Caco-2 (cell line): ENCODE measurements at places on chromosomes 6 and 20. TPM values are rescaled to one million over a fixed set of nuclear protein-coding genes. Genes with fewer than 3 reads are reported as not detected.

The MEI4 gene
- total RNA-seq = not detected in 2 replicates

GRCh38 chr6:167861424-167861823, 34.7 kb downstream of the AFDN start:
- peaks cover 36% of the 10 kb centered on the region for H3K4me1 ChIP-seq
- no peak overlapping the region for H3K27ac ChIP-seq
- no peaks in the 10 kb centered on the region for H3K36me3 ChIP-seq
- H3K27me3 ChIP-seq = no peaks in the 10 kb centered on the region
- H3K4me3 ChIP-seq = no peak overlapping the region

GRCh38 chr6:36694616-36695015, 3.0 kb upstream of the RAB44 start:
- no peak overlapping the region for H3K4me3 ChIP-seq
- H3K27me3 ChIP-seq = no peaks in the 10 kb centered on the region; the same call in 1 of the 2 replicates
- no peak overlapping the region for H3K27ac ChIP-seq
- H3K36me3 ChIP-seq = no peaks in the 10 kb centered on the region
- DNase-seq = no peak
- H3K4me1 ChIP-seq = peaks cover 15% of the 10 kb centered on the region; the same call in 1 of the 2 replicates

GRCh38 chr6:157711060-157711459, 112.0 kb upstream of the SNX9 start:
- no peak for DNase-seq
- H3K27me3 ChIP-seq = no peaks in the 10 kb centered on the region
- H3K36me3 ChIP-seq = no peaks in the 10 kb centered on the region
- H3K4me3 ChIP-seq = no peak overlapping the region

DNA sequence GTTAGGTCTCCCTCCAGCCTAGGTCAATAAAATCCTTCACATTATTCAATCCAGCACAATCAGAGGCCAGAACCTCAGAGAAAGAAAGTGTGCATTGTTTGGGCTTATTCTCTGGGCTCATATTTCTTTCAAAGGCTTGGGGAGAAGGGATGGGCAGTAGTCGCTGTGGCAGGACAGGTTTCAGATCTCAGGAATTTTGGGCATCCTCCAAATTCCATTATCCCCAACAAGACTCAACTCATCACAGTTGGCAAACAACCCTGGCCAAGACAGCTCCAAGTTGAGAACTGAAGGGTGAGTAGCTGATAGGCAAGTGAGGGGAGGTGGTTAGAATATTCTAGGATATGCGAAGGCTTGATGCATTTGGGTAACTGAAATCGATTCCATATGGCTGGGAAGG, 27.2 kb upstream of the CHD6 start:
- H3K27me3 ChIP-seq = no peaks in the 10 kb centered on the region
- DNase-seq = no peak
- H3K4me1 ChIP-seq = peaks cover 36% of the 10 kb centered on the region
- no peaks in the 10 kb centered on the region for H3K36me3 ChIP-seq

DNA sequence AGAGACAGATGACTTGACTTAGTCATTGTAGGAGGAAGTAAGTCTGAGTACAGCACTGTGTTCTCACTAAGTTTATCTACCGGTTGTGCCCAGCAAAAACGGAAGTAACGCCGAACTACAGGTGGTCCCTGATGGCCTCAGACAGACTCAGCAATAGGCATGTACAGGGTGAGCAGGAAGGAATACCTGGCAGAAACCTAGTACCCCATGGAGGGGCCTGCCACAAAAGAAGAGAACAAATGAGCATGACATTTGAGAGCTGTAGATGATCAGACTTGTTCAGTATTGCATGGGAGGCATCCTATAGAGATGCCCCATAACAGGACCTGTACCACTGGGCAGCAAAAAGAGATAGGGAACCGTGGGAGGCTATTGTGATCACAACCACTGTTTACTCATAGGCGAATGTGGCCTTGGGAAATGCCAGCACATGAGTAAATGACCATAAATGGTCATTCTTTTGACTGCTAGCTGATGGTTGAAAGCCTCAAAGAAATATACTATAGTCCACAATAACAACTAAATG, 106.4 kb upstream of the TAB2 start:
- no peaks in the 10 kb centered on the region for H3K36me3 ChIP-seq
- no peaks in the 10 kb centered on the region for H3K27me3 ChIP-seq
- no peak overlapping the region for H3K4me3 ChIP-seq
- no peaks in the 10 kb centered on the region for H3K4me1 ChIP-seq

DNA sequence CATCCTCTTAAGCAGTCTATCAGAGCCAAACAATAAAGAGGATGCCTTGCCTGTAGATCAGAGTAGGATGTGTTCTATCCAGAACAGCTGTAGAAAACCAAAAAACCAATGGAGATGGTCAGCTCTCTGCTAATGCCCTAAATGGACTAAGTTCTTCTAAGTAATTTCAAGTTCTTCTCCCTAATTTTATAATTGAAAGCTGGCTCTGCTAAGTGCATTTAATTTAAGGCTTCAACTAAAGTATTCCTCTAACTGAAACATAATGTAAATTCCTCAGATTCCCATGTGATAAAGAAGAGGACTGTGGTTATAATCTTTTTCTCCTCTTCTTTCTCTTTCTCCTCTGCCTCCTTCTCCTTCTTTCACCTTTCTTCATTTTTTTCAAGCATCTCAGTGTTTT, 709.5 kb downstream of the KIF16B start:
- no peak overlapping the region for H3K4me3 ChIP-seq
- no peak overlapping the region for H3K27ac ChIP-seq
- H3K27me3 ChIP-seq = no peaks in the 10 kb centered on the region
- no peaks in the 10 kb centered on the region; the same call in 1 of the 2 replicates for H3K4me1 ChIP-seq

DNA sequence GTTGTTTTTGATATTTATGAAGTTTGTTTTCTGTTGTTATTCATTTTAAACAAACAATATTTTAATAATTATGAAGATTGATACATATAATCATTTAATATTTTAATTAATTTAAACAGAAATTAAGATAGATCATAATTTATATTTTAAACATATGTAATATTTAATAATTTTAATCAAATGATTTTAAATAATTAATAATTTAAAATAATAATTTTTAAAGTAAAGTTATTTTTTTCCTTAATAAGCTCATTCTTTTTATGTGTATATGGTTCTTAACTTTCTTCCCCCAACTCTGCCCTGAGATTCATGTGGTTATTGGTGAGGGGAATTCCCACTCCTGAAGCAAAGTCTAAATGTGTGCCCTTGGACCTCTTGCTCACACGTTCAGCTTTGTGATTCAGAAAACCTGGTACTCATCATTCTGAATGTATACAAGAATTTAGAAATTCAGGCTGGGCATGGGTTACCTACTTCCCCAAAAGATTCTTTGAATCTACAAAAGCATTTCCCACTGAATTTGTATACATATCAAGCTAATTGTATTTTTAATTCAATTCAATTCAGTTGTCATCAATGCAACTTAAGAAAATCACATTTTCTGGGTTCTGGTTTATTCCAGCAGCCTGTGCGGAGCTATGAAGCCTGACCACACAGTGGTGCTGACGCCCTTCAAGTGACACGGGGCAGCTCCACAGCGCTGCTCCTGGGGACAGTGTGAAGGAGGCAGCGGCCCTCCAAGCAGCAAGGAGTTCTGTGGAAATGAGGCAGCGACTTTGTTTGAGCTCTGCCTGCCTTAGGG, 168.9 kb upstream of the UST start:
- no peak overlapping the region for H3K27ac ChIP-seq
- H3K4me3 ChIP-seq = no peak overlapping the region
- no peaks in the 10 kb centered on the region for H3K36me3 ChIP-seq
- H3K27me3 ChIP-seq = no peaks in the 10 kb centered on the region
- H3K4me1 ChIP-seq = no peaks in the 10 kb centered on the region

The C6orf132 gene
- 56.2 and 61.2 TPM in 2 replicates for total RNA-seq

The WFDC10B gene
- not detected in 2 replicates for total RNA-seq

DNA sequence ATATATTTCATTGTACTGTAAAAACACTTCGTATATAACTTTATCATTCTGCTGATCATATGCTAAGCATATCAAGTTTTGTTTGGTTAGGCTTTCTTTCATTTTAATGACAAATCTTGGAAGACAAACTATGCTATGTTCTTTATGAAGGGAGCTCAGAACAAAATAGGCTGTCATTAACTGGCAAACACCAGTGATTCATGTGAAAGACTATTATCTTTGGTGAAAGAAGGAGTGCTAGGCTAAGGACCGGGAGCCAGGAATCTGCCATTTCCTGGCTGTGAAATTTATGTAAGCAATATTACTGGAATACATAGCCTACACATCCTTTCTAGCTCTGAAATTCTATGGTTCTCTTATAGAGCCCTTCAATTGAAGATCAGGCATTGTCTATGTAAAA, 136.2 kb upstream of the CCN2 start:
- no peaks in the 10 kb centered on the region for H3K27me3 ChIP-seq
- H3K4me3 ChIP-seq = no peak overlapping the region
- H3K27ac ChIP-seq = no peak overlapping the region
- H3K4me1 ChIP-seq = 0 out of 2 replicates have a peak, but pooled peaks cover 3% of the 10 kb centered on the region
- no peak for DNase-seq

DNA sequence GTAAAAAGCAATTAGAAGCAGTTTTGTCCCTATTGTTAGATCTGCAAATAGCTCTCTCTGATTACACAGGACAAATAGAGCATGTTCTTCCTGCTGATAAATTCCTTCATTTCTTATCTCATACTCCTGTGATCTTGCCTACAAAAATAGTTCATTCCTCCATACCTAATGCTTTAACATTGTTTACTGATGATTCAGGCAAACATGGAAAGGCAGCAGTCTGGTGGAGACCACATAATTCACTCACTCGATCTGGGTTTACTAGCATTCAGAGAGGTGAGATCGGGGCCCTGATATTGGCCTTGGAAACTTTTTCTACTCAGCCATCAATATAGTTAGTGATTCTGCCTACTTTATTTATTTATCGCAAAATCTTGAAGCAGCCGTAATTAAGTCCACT, 20.2 kb downstream of the HLA-DPA1 start:
- H3K4me3 ChIP-seq = no peak overlapping the region
- H3K4me1 ChIP-seq = peaks cover 13% of the 10 kb centered on the region
- H3K27ac ChIP-seq = peak overlapping the region; percentile 90

GRCh38 chr6:44652547-44652946, 265.0 kb downstream of the CDC5L start:
- no peak for DNase-seq
- H3K27ac ChIP-seq = no peak overlapping the region
- no peak overlapping the region for H3K4me3 ChIP-seq

DNA sequence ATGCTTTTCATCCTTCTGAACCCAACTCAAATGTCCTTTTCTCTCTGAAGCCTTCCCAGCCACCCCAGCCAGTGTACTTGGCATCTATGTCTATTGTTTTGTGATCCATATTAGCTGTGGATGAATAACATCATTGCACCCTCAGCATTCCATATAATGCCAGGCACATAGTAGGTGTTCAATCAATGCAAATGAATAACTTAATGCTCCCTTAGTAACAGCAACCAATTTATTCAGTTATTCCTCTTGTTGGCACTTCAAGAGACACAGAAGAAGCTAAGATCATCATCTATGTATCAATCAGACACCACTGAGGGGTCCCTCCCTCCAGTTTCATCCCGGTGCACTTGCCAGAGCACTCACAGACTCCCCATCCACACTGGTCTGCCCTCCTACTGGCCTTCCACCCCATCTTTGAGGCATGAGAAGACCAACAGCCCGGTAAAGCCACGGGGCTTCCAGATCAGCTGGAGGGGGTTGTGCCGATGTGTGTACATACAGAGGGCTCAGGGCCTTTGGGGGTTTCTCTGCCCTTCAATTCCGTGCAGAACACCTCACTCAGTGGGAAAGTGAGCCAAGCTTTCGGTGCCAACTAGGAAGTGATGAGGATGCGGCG, 2.4 kb upstream of the TAF8 start:
- peak overlapping the region; percentile 83 for H3K4me3 ChIP-seq
- H3K4me1 ChIP-seq = peaks cover 21% of the 10 kb centered on the region
- H3K36me3 ChIP-seq = peaks cover 2% of the 10 kb centered on the region
- no peak overlapping the region for H3K27ac ChIP-seq

- H3K4me3 ChIP-seq = no peak overlapping the region
- H3K27ac ChIP-seq = no peak overlapping the region
- no peak for DNase-seq
- peaks cover 13% of the 10 kb centered on the region for H3K4me1 ChIP-seq
These were observed 54.5 kb downstream of the IPCEF1 start for GRCh38 chr6:154301839-154302752.

The MOG gene
- total RNA-seq = not detected in 2 replicates

The ADGRF5 gene
- total RNA-seq = not detected in 2 replicates

DNA sequence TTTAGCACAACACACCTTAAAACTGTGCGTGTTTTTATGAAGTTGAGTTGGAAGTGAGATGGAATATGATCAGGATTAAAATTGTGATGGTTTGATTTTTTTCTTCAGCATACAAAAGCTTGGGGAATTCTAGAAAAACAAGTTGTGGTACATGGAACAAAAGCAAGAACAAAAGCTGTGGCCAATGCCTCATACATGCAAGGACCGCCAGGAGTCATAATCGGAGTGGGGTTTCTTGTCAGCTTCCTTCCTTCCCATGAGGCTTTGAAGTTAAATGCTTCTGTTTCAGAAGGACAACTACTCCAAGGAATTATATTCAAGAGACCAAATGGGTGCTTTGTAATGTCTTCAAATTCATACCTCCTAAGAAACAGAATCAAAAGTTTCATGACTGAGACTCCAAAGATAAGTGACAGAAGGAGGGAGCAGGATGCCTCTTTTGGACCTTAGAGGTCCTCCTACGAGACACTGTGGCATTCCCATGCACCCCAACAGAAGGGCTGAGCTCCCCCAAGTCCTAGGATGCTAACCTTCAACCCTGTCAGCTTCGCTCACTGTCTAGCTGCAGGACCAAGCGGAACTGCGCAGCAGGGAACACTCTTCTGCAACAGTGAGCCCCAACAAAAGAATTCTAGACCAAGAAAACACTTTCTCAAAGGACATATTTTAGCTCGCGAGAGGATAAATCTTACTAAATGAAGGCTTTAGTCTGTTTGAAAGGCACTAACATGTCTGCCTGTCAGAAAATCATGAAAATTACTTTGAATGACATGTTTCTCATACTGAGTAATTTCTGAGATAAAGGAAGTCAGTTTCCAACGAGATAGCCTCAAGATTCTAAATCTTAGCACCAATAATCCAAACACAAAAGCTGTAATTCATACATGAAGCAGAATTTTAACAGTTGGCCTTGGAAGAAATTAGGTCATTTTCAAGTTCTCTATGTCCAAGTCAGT, 108.5 kb upstream of the NHSL1 start:
- H3K4me1 ChIP-seq = no peaks in the 10 kb centered on the region; the same call in 1 of the 2 replicates
- no peaks in the 10 kb centered on the region for H3K36me3 ChIP-seq
- DNase-seq = no peak
- no peaks in the 10 kb centered on the region for H3K27me3 ChIP-seq

The SMIM13 gene
- 16.3 and 18.8 TPM in 2 replicates for total RNA-seq

DNA sequence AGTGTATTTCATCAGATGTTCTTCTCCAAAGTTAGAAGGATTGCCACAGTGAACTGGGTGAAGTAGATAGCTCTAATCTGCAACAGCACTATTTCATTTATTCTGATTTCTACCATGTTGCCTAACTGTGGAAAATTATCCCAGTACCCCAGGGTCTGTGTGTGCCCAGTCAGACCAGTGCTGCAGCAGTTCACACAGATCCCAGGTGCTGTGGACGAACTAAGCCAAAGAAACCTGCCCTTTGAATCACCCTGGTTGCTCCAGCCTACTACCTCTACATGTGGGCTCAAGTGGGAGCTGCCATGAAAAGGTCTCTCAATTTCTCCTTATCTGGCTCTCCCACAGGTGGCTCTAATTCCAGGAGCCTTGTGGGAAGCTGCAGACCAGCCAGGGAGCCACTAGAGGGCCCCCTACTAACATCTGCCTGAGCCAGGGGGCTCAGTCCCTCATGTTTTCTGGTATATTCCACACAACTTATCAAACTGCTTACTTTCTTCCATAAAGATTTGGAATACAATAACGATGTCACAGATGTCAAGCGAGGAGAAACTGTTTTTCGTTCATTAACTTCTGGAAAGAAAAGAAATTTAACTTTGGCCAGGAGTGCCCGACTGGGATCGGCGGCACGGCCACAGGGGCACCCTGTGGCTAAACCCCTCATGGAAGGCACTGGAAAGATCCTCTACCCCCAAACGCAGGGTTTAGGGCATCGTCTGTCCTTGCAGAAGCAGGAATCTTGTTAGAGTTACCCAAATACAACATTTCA, 31.6 kb upstream of the LY86 start:
- no peaks in the 10 kb centered on the region for H3K36me3 ChIP-seq
- H3K27me3 ChIP-seq = no peaks in the 10 kb centered on the region; the same call in 1 of the 2 replicates
